ENCODE measurements at places on chromosomes 6 and 20.
A peak's percentile ranks its signal among the peaks of the same experiment; 100 is the strongest.

DNA sequence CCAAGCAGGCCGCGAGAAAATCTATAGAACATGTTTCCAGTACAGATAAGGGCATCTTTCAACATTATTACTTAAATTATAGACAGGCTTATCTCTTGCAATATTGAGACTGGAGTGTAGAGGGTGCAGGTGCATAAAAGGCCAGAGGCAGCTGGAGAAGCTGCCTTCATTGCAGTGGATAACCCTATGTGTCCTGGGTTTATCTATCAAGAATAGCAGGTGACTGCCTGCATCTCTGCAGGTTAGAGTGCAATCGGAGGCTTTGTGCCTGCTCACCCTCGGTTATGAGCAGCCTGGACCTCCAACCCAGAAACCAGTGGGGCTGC is 28.7 kb upstream of the ECI2 start:
- no peak for DNase-seq

DNA sequence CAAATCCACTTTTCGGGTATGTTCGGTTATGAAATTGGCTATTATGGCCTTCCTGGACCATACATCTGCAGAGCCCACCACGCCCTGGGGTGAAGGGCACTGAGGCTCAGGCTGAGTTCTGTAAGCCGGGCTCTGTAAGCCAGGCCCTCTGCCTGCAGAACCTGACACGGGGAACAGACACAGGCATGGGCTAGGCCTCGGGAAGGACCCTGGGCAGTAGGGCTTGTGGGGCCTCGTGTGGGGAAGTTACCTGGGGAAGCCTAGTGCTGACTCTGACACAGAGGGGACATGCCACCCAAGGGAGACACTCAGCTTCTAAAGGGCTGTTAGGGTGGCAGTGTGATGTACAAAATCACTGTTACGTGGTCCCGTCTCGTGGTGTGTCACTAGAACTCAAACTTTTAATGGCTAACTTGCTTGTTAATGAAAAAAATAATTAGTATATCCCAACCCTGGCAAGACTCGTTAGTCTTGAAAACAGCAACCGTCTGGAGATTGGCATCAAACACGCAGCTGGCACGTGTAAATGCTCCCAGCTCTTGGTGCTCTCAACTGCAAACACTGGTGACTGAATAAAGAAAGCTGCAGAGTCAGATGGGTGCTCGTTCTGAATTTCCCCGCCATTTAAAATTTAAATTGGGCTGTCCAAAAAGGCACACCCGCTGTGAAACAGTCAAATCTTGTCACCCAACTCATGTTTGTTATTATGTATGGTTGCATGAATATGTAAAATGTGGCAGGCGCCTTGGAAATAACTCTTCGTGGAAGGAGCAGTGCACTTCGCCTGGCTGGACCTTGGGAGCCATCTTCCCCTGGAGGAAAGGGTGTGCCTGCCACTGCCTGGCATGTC is 23.6 kb upstream of the TCFL5 start:
- no peak for DNase-seq

DNA sequence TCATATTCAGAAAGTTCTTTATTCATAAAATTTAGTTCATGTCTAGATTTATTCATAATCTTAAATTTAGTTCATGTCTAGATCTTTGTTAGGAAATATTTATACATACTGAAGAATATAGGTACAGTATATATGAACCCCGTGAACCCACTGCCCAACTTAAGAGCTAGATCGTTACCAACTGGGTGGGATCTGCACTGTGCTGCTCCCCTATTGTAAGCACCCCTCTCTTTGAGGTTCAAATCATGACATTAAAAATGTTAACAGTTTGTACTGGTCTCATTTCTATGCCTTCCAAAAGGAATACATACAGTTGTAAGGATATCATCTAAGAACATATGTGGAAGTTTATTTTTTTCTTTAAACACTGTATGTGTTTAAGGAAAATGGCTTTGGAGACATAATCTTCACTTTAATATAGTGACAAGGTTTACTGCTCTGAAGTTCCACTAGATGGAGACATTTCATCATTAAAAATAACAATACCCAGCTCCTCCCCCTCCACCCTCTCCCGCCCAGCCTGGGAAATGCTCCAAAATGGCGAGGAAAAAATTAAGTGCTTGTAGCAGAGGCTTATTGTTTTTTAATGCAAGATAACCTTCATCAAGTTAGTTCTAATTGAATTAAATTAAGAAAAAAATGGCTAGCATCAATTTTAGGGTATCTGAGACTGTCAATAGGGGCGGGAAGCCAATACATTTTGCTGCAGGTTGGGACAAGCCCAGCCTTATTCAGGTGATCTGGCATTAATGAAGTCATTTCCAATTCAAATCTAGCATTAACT is 104.1 kb upstream of the TRAF3IP2 start:
- peak; percentile 82 for DNase-seq

DNA sequence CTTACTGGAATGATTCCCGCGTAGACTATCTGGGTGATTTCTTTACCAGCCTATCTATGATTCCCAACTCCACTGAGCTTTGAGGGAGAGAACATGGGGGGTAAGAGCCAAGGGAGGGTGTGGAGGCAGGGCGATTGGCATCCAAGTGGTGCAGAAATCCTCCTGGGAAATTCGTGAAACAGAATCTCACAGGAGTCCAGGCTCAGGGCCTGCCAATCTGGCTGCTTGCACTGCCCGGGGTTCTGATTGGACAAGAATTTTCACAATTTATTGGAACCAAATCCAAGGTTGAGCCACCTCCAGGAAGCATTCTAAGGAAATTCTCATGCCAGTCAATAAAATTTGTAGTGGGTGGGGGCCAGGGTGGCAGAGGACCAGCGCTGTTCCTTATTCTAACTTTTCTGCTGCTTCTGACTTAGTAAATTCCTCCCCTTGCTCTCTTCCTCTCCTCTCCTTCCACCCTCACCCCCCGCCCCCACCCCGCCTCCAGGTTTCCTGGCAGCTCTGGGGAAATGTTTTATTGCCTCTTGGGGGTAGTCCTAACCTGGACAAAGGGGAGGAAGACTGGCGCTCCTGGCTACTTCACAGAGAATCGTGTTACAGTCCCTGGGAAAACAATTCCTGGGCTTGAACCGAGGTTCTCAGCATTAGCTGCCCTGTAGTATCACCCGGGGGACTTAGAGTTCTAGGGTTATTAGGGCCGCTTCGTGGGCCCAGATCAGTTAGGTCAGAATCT is 3.1 kb downstream of the BMP6 start:
- DNase-seq = no peak

DNA sequence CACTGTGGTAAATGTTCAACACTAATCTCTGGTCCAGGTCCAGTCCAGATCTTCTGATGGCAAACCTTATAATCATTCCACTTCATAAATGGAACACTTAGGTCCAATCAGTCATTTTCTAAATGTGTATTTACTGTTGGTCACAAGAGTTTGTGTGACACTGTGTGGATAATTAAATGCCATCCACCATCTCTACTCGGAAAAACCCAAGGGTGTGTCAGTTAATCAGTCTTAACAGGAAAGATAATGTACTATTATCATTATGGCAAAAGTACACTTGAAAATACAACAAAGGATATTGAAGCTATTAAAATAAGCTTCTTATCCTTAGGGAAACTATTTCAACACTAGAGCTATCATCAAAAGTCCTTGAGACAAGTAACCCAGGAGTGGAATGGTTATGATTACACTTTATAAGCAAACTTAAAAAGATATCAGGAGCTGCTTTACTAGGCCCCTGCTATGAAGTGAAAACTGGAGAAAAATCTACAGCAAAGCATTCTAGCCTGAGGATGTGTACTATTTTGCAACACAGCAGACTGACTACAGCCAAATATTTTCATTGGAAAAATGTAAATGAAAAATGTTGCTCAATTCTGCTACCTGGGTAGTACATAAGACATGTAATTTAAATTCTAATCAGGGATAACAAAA is 227.9 kb downstream of the LAMA2 start:
- no peak for DNase-seq

- no peak for DNase-seq
Measured at GRCh38 chr20:17467120-17467655, 64.0 kb downstream of the BFSP1 start.

GRCh38 chr20:2653556-2654383 is 1.3 kb downstream of the NOP56 start:
- no peak for DNase-seq

DNA sequence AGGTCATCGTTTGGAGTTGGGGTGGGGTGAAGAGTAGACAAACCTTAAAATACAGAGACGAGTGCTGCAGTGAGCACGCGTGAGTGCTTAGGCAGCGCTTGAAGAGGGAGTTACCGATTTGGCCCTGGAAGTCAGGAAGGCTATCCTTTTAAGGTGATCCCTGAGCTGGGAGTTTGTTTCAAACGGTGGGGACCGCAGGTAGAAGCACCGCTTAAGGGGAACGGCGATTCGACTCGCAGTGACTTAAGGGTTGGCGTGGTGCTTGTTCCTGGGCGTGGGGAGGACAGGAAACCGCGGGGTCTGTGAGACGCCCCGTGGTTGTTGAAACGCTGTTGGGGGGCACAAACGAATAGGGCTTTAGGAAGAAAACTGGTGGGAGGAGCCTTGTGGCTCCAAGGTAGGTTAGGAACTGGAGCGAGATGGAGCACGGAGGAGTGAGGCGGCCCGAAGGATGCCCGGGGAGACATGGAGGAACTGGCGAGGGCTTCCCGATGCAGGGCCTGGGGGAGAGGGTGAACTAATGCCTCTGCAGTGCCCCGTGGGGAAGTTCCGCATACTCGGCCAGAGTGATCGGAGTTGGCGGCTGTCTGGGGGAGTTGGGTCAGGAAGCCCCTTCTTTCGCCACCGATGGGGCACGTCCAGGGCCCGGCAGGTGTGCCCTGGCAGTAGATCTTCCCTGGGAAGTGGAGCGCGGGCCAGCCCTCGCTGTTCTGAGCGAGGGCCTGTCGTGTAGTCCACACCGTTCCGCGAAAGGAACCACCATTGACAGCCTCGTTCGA is 1.3 kb upstream of the CDYL start:
- DNase-seq = peak; percentile 47

- no peak for DNase-seq
Measured at GRCh38 chr6:152380351-152380767, 256.8 kb downstream of the SYNE1 start.

DNA sequence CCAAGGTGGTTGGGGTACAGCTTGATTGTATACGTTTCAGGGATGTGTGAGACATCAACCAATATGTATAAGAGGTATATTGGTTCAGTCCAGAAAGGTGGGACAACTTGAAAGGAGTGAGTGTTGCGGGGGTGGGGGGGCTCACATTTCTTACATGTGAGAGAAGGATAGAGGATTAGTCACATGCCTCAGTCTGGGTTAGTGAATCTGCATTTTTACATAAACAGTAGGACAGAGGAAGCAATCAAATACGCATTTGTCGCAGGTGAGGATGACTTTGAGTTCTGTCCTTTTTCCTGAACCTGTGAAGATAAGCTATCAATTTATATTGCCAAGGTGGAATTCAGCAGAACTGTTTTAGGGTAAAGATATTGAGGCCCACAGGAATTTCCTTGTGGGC is 42.1 kb upstream of the TBC1D32 start:
- no peak for DNase-seq

DNA sequence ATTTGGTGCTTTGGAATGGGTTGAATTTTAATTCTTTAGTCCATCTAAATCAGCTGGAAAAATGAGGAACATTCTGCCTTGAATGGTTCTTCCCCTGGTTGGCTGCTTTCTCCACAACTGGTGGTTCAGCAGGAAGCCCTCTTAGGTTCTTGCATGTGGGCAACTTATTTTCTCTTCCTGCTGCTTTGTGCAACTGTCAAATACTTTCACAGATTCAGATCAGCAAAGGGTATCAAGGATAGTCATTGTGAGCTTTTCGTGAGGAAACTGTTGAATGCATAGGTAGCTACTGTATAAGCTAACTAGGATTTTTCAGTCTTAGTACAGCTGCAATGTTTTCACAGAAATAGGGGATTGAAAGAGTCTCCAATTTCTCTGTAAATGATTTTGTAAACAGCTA is 72.9 kb upstream of the MRAP2 start:
- no peak for DNase-seq

DNA sequence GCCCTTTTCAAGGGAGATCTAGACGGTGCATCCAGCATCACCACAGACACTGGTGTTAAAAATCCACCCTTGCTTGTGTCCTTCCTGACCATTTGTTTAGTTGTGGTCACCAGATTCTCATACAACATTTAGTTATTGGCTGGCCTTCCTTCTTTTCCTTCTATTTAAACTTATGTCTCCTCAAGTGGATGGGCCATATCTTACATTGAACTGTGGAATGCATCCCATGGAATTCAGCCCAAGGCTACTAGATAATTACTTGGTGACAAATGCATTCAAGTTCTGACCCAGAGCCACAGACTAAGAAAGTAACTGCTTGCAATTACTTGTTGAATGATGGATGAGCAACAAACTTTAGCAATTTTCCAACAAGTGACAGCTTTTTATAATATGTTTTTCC is 198.9 kb upstream of the SSTR4 start:
- DNase-seq = no peak

GRCh38 chr20:62056377-62056776 is 9.3 kb downstream of the TAF4 start:
- no peak for DNase-seq

GRCh38 chr6:132952031-132952867 is 137.9 kb downstream of the RPS12 start:
- no peak for DNase-seq

DNA sequence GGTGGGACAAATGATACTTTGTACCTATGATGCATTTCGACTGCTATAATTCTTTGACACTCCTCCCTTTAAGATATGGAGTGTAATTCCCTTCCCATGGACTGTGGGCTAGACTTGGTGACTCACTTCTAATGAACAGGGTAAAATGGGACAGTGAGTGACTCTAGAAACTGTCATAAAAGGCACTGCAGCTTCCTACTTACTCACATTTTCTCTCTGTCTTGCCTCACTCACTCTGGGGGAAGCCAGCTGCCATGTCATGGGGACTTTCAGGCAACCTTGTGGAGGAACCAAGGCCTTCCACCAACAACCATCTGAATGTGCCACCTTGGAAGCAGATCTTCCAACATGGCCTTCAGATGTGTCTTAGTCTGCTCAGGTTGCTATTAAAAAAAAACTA is 12.9 kb upstream of the GFOD1 start:
- DNase-seq = no peak
